Activated CD4-positive, alpha-beta memory T cell treated with anti-CD3 and anti-CD28 coated beads for 36 hours (primary cell): ENCODE measurements at places on chromosomes 16 and 17.

GRCh38 chr16:56600398-56600999, 7.9 kb upstream of the MT2A start:
- peak; percentile 37 for DNase-seq

- DNase-seq = peak; percentile 71
These were observed at the start of gene METRNL for GRCh38 chr17:83079352-83079747. METRNL (plus strand) TSS chr17:83079609; CDS start chr17:83079816, 207 bp downstream.

DNA sequence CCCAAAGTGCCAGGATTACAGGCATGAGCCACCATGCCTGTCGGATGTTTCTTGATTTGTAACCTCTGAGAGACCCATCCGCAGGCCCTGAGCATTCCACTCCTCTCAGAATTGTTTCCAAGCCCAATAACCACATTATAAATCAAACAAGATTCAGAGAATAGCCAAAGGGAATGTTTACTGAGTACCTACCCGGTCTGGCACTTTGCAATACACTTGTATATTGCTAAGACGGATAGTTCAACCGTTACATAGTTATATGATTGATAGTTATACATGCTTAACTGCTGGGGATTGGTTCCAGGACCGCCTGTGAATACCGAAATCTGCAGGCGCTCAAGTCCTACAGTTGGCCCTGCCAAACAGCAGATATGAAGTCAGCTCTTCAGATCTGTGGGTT, 3.0 kb upstream of the KAT8 start:
- no peak for DNase-seq

GRCh38 chr17:7293159-7293558, 1.3 kb downstream of the YBX2 start:
- no peak for DNase-seq

DNA sequence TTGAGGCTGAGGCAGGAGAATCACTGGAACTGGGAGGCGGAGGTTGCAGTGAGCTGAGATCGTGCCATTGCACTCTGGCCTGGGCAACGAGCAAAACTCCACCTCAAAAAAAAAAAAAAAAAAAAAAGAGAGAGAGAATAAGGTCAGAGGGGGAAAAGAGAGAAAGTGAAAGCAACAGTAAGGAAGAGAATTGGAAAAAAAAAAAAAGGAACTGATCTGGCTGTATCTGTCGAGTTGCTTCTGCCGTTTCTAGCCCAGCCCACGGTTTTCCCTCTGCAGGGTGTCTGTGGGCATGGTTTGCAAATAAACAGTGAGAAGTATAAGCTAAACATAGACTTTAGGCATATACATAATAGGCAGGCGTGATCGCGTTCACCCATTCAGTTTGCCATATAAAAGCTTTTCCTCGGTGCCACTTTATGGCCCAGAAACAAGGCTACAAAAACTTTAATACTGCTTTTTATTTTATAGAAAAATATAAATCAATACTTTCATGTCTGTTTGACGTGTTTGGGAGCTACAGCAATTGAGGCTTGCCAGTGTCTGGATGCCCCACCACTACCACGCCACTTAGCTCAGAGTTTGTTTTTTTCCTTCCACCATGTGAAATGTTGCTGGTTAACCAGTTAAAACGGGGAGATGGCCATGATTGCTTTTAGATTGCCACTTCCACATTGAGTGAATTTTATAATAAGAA, 436.7 kb downstream of the MAF start:
- DNase-seq = no peak

DNA sequence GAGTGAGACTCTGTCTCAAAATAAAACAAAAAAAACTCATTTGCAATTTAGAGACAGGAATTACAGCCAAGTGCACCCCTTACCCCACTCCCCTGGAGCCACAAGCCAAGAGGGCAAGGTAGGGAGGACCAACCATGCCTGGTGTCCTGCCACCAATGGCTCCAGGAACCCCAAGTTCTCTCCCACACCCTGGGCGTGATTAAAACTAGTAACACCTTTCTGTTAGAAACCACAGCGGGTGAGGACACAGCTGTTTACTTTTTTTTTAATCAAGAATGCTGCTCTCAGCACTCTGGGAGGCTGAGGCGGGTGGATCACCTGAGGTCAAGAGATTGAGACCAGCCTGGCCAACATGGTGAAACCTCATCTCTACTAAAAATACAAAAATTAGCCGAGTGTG, 38.1 kb downstream of the ANKRD11 start:
- DNase-seq = no peak

DNA sequence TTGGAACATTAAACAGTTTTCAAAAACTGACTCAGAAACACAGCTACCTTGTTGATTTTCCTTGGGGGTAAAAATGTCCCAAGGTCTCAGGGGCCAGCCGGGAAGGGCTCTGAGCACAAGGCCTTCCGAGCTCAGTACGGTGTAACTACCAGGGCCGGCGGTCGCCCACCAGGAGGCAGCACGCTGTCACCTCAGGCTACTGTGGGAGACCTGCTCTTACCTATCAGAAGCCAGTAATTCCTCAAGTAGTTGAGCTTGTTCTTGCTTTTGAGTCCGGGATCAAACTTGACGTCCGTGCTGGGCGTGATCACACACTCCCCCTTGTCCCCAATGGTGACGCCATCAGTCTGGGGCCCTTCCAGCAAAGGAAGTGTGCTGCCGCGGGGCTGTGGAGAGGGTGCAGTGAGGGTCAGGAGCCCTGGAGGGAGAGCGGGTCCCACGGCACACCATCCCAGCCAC, 43.4 kb upstream of the ICAM2 start:
- peak; percentile 74 for DNase-seq

DNA sequence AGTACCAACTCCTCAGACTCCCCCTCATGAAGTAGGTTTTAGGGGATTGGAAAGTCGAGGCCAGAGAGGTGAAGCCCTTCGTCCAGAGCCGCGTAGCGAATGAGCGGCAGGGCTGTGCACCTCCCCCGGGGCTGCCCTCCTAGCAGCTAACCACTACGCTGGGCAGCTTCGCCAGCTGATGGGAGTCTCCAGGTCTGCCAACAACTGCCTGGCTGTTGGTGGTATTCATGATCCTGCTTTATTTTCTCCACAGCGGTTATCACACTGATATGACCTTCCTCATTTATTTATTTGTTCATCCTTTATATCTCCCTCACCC, 773 bp upstream of the NETO2 start:
- DNase-seq = no peak

GRCh38 chr17:67992548-67993152, 3.6 kb downstream of the C17orf58 start:
- peak; percentile 22 for DNase-seq

GRCh38 chr17:17125136-17126084, 80.7 kb downstream of the PLD6 start:
- peak; percentile 22 for DNase-seq

DNA sequence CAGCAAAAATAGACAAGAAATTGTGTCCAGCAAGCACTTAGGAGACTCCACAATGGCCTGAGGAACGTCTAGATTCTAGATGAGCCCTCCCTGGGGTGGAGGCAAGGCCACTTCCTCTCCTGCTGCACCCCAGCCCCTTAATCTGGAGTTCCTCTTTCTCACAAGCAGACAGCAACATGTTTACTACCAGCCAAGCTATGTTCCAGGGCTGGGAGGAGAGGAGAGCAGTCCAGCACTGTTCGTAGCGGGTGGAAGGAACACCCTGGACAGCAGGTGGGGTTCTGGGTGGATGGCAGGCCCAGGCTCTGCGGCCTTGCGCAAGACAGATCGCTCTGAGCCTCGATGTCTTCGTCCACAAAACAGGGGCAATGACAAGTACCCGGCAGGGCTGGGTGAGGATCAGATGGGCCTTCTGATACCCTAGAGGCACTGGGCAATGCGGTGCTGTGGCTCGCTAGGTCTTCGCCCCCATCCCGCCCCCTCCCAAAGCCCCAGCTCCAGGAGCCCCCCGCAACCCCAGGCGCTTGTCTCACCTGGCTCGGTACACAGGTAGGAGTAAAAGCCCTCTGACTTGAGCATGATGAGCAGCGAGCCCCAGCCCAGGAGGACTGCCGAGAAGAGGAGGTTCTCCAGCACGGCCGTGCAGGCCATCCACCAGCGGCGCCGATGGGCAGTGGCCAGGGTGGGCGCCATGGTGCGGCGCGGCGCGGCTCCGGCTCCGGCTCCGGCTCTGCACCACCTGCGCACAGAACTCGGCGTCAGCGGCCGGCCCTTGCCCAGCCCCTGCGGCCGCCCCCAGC, 1.3 kb downstream of the SLC43A2 start:
- DNase-seq = no peak

GRCh38 chr17:29623283-29623647, 553 bp upstream of the CORO6 start:
- DNase-seq = no peak

DNA sequence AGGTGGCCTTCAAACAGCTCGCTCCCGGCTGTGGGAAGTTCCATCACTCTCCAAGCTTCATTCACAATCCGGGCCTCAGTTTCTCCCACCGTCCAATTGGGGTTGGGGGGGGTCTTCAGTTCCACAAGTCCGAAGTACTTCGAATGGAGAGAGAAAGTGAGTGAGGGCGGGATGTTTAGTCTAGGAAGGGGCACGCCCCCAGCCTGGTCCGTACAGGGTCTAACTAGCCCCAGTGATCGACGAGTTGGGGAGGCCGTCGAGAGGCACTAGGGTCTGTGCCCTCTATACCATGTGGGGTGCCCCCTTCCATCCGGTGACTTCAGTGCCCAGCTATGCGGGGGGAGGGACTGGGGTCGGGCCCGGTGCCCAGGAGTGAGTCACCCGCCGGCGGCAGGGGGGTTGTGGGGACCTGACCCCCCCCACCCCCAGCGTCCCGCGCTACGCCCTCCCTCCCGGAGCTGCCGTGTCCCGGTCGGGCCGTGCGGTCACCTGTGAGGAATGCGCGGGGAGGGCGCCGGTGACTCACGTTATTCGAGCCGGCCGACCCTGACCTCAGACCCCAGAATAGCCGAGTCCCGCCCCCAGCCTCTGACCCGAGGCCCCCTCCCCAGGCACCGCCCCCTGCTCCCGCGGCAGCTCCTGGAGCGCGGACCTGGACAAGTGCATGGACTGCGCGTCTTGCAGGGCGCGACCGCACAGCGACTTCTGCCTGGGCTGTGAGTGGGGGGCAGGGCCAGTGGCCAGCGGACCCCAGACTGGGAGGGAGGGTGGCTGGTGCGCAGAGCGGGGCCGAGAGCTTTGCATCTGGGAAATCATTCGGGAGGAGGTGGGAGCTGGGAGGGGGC, 658 bp downstream of the TNFRSF12A start:
- DNase-seq = peak; percentile 77

DNA sequence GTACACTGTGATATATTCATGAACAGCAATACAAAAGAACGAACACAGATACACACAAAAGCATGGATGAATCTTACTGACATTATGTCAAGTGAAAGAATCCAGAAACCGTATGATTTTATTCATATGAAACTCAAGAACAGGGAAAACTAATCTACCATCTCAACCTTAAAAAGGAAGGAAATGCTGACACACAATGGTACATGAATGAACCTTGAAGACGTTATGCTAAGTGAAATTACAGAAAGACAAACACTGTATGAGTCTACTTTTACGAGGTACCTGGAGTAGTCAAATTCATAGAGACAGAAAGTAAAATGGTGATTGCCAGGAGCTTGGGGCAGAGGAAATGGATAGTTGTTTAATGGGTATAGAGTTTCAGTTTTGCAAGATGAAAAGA, 8.7 kb upstream of the PRKCB start:
- DNase-seq = peak; percentile 16

DNA sequence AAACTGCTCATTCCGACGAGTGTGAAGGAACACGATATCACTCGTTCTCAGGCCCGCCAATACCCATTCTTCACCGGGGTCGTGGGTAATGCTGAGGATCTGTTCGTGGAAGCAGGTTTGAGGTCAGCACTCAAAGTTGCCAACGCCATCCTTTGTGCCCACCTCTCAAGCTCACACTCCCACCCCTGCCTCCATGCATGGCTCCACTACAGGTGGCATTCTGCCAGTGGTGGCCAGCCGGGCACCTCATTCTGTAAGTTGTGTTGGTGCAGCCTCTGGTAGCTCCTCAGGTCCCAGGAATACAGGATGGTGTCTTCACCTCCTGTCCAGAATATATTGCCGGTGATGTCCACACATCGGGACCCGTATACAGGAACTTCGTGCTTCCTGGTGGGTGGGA, 10.7 kb downstream of the TLE7 start:
- no peak for DNase-seq

- DNase-seq = no peak
These were observed 44.2 kb upstream of the MTSS2 start for GRCh38 chr16:70730031-70730430.

DNA sequence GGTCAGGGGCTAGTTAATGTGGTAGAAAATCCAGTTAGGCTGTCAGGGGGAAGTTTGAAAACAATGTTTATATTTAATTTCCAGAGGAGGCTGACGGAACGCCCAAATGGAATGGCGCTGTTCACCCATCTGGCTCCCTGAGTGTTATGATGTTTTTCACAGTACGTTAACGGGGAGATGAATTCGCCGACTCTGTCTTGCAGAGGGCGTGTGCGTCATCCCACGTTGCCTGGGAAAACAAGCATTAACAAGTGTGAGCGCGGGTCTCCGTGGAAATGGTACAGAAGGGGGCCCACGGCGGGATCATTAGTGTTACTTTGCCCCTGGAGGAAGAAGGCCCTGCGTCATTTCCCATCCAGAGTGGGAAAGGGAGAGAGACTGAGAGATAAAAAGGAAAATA, 29.6 kb downstream of the RGS9 start:
- DNase-seq = no peak

GRCh38 chr16:62036101-62036801, at the start of gene CDH8:
CDH8 (minus strand) TSS chr16:62036438; CDS start chr16:62021403, 15,035 bp downstream.
- no peak for DNase-seq

DNA sequence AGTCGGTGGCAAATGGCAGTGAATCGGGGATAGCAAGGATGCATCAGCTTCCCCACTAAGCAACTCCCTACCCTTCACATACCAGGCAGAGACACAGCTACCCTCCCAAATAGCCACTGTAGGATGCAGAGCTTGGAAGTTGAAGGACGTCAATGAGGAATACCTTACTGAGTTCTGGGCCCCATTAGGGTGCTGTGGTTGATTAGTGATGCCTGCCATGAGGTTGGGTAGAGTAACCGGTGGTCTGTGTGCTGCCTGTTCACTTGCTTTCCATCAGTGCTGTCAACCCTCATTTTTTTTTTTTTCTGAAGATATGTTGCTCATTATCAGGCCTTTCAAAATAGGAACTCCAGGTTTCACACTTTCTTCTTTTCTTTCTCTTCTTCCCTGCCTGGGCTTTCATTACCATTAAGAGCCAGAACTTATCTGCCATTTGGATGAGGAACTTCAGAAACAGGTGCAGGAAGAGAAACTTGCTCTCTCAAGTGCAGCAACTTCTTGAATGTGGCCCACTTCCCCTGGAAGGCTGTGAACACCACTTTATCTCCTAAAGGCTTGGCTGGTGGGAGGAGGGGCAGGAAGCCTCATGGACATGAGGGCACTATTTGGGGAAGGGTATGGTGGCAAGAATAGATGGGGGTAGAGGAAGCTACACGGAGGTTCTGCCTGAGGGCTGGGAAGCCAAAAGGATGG, 183.5 kb downstream of the NTN1 start:
- no peak for DNase-seq

DNA sequence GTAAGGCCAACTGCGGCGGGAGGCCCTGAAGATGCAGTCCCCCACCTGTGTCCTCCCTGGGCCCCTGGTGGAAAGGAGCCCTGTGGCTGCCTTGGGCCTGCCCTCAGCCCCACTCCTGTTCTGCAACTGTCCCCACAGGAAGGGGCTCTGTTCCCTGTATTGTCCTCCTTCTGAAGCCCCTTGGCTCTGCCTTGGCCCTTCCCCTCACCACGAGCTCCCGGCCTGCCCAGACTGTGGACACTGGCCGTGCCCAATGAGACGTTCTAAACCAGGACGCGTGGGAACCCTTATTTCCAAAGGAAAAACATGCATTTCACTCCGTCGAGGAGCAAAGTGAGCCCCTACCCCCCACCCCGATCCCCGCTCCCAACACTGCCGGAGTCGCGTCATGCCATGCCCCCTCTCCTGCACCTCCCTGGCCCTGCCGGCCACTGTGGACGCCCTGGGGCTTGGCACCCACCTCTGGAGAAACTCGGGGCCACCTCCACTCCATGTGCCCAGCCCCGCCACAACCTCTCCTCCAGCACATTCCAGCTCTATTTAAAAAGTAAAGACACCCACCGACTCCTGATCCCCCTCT, 13.5 kb upstream of the PNPO start:
- DNase-seq = no peak
